Kasumi-1 (cell line): ENCODE measurements at places on chromosomes 13 and 19.

- DNase-seq, result no peak
These were observed 287.5 kb downstream of the ATP8A2 start for GRCh38 chr13:25659091-25659795.

- no peak for DNase-seq
These were observed 3.5 kb downstream of the ZSCAN5B start for GRCh38 chr19:56193981-56194640.

DNA sequence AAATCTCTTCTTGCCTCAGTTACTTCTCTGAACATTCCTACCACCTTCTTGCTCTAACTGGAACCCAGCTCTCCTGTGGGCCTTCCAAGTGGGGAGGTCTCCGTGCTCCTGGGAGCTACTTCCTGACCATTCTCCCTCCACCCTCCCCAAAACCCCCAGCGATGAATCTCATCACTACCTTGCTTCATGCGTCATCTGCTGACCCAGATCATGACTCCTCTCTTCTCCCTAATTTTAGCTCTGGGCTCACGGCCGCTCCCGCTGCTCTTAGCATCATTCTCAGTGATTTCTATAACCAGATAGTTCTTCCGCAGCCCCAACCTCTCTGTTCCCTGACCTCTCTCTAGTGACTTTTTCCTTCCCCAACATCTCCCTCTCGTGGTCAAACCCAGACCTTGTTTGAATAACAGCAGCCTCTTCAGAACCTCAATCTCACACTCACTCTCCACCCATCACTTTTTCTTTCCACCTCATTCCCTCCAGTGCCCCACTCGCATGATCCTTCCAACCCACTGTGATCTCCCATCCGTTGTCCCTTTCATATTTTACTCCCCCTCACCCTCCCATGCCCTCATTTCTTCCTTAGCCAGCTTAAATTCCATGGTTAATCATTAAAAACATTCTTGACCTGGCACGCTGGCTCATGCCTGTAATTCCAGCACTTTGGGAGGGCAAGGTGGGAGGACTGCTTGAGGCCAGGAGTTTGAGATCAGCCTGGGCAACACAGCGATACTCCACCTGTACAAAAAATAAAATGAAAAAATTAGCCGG is 21.8 kb downstream of the MRPS12 start:
- peak; percentile 86 for DNase-seq

GRCh38 chr19:38867171-38867780 is 10.8 kb downstream of the RINL start:
- DNase-seq, result no peak

DNA sequence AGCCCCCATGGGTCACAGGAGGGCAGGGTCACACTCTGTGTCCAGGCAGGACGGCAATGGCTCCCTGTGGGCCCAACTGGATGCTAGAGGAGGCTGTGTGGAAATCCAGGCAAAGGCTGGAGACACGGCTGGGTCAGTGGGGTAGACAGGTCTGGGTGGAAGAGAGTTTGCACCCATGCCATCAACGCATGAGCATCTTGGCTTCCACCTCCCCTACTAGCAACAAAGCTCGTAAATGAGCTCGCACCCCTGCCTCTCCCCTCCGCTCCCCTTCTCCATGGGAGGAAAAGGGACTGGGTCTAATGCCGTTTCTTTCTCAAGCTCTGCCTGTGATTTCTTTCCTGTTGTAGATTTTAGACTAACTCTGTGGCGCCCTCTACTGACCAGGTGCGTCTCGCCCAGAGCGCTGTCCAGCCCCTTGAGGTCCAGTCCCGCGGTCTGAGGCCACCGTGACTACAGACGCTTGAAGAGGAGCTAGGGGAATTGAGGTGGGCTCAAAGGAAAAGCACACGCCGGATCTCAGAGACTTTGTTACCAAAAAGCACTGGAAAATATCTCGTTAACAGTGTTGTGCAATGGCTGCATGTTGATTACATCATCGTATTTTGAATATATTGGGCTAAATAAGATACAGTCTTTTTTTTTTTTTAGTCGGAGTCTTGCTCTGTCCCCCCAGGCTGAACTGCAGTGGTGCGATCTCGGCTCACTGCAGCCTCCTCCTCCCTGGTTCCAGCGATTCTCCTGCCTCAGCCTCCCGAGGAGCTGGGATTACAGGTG is 50.7 kb upstream of the USP29 start:
- no peak for DNase-seq

GRCh38 chr13:75405976-75406703 is 75.8 kb downstream of the TBC1D4 start:
- DNase-seq, result no peak

- DNase-seq, result no peak
These were observed 1063.5 kb upstream of the PCDH9 start for GRCh38 chr13:68293631-68294030.

DNA sequence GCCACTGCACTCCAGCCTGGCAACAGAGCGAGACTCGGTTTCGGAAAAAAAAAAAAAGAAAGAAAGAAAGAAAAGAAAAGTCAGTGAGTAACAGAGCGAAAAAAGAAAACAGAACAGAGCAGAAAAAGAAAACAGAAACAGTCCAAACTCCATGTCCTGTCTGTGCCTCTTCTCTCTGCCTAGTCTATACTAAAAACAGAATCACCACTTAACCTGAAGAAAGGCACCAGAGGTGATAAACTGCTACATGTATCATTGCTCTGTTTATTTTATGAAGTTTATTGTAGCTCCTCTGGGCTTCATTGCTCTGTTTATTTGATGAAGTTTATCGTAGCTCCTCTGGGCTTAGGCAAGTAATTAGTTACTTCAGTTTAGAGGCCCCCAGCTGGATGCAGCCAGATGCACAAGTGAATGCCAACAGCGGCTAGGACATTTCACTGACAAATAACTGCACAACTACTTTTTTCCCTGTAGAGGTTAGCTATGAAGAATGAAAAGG is 39.2 kb downstream of the TBC1D4 start:
- DNase-seq, result no peak

- no peak for DNase-seq
These were observed 39.1 kb downstream of the DOCK9 start for GRCh38 chr13:98938801-98939200.

DNA sequence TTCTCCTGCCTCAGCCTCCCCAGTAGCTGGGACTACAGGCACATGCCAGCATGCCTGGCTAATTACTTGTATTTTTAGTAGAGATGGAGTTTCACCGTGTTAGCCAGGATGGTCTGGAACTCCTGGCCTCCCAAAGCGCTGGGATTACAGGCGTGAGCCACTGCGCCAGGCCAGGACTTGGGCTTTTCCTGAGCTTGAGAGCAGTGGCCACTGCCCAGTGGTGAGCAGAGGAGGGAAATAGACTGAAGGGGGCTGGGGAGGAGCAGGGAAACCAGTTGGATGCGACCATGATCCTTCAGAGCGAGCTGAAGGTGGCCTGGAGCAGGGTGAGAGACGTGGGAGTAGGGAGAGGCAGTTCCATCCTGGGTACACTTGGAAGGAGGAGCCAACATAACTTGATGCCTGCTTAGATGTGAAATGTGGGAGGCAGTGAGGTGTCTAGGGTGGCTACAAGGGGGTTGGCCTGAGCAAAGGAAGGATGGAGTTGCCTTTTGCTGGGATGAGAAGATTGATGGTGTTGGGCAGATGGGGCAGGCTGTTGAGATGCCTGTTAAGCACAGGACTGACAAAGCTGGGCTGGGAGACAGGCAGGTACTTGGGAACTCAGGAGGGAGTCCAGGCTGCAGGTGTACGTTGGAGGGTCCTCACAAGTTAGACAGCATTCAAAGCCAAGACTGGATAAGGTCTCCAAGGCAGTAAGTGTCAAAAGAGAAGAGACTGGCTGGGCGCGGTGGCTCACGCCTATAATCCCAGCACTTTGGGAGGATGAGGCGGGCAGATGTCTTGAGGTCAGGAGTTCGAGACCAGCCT is 31.8 kb downstream of the KCTD15 start:
- DNase-seq, result no peak

GRCh38 chr19:35168196-35168595 is 13.7 kb downstream of the FXYD5 start:
- no peak for DNase-seq

DNA sequence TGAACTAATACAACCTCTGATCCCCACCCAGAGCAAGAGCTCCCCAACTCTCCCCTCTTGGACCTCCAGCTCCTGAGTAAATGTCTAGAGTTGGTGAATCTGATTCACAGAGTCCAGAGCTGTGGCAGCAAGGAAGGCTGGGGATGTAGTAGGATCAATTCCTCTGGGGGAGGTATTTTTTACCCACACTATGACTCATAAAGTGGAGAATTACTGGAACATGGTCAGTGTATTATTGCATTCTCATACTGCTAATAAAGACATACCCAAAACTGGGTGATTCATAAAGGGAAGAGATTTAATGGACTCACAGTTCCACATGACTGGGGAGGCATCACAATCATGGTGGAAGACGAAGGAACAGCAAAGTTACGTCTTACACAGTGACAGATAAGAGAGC is 496.7 kb downstream of the EFNB2 start:
- no peak for DNase-seq

- peak; percentile 4 for DNase-seq
These were observed 412.1 kb downstream of the KLF12 start for GRCh38 chr13:73722120-73722519.

DNA sequence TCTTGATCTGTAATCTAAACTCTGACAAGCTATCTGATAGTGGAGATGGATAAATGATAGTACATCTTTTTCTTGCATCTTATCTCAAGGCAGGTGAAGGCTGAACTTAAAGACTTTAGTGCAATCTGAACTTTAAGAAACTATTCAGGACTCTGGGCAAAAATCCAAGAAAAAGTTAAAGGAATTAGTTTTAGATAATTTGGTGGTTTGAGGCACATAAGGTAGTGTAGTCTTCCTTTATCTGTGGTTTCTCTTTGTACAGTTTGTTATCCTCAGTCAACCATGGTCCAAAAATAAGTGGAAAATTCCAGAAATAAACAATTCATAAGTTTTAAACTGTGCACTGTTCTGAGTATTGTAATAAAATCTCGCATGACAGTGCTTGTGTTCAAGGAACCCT is 172.9 kb downstream of the UGGT2 start:
- no peak for DNase-seq

DNA sequence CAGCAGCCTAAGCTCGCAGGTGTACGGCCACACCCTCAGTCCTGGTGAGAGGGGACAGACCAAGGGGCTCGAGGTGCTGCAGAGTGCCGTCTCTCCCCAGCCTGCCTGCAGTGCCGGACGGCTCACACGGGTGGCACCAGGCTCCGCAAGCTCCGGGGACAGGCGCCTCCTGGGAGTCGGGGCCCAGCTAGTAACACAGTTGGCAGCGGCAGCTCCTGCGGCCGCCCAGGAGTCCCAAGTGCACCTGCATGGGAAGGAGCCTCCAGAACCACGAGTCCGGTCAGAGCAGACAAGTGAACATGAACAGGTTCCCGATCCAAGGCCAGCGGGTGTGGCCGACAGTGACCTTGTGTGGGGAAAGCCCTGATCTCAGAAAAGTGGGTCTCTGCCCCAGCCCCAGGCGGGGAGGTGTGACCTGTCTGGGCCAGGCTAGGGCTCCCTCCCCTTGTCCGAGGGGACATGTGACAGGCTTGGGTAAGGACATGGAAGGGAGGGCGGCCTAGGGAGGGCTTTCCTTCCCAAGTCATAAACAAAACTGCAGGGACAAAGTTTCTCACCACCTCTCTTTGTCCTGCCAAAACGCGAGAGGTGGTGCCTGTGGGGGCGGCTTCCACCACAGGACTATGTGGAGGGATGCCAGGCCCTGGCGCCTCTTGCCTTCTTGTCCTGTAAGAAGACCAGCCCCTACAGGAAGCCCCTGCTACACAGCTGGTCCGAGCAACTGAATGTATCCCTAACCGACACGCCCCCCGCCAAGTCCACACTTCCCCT is 46.5 kb downstream of the MLLT1 start:
- DNase-seq, result peak; percentile 75

- no peak for DNase-seq
These were observed 4.6 kb downstream of the EFNA2 start for GRCh38 chr19:1290196-1290702.

- DNase-seq, result no peak
These were observed 10.2 kb downstream of the KRI1 start for GRCh38 chr19:10555610-10555973.

DNA sequence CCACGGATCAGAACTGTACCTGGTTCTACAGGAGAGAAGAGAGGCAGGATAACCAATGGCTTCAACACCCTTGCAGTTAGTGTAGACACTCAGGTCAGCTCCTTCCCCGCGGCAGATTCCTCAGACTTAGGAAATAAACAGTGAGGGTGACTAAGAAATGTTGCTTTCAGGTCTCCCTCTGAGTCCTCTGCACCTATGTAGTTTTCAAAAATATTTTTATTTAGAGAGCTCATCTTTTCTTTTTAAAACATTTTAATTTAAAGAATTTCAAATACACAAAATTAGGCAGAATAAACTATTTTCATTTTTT is 195.2 kb downstream of the KLF12 start:
- no peak for DNase-seq

- DNase-seq, result no peak
These were observed 23.9 kb downstream of the MUC16 start for GRCh38 chr19:8986296-8986695.

GRCh38 chr13:111844222-111844671 is 222.7 kb upstream of the SOX1 start:
- no peak for DNase-seq

DNA sequence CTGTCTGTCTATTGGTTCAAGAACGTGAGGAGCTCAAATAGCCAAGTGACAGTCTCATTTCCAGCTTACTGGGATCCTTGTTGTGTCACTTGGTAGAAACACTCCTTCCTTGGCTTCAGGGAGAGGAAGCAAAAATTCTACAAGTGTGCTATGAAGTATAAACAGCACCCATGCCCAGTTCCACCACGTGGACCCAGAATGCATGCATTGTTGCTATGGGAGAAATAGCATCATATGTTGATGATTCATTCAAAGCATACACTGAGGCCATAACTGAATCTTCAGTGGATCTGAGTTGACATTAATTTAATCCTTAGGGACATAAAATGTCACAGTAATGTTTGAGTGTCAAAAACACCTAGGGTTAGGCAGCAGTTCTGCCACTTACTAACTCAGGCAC is 199.0 kb upstream of the RXFP2 start:
- DNase-seq, result no peak

GRCh38 chr19:1309977-1310852 is 24.5 kb downstream of the EFNA2 start:
- DNase-seq, result no peak

DNA sequence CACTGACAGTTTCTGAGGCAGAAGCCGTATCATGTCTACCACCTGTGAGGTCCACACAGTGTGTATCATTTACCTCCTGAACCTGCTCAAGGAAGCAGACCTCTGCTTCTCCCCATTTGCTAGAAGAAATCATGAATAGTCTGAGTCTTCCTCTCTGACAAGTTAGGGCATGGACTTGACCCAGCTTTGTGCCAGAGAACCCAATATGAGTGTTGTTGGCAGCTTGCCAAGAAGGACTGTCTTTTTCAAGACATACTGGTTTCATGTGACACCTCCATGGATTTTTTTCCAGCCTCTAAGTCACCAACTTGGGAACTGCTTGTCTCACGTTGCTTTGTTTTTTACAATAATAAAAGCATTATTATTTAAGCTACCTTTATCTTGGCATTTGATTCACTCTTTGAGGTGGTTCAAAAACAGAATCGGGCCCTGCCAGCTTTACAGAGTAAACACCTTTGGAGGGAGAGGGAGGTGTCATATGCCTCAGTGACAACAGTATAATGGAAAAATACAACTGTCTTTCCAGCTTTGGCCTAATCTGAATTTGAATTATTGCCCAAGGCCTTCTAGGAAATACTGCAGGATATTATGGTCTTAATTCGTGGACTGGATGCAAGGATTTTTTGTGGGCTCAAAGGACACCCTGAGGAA is 9.6 kb downstream of the ZNF211 start:
- DNase-seq, result no peak
